Activated naive CD8-positive, alpha-beta T cell treated with anti-CD3 and anti-CD28 coated beads, Interleukin-2, amount 50 U/mL, for 24 hours (primary cell): ENCODE measurements at places on chromosomes 2 and 18.

DNA sequence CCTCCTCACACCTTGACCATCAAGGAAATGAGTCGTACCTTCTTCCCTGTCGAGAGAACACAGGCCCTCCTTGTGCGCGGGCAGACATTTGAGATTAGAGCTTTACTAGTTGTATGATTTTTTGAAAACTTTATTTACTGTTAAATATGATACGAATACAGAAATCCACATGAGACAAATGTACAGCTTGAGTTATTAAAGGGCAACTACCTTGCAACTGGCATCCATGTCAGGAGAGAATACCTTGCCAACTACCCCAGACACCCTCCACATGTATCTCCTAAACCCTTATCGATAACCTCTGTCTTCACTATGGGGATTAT, 28.3 kb downstream of the KLHL23 start:
- no peak overlapping the region for H3K4me3 ChIP-seq
- no peak for DNase-seq
- no peaks in the 10 kb centered on the region for H3K36me3 ChIP-seq
- no peaks in the 10 kb centered on the region for H3K27me3 ChIP-seq

GRCh38 chr2:208311954-208312353, 45.9 kb downstream of the PIKFYVE start:
- peak overlapping the region; percentile 42 for H3K4me3 ChIP-seq
- H3K36me3 ChIP-seq = peaks cover 32% of the 10 kb centered on the region
- DNase-seq = no peak
- peaks cover 29% of the 10 kb centered on the region for H3K4me1 ChIP-seq
- peak overlapping the region; percentile 69 for H3K27ac ChIP-seq
- no peaks in the 10 kb centered on the region for H3K27me3 ChIP-seq

DNA sequence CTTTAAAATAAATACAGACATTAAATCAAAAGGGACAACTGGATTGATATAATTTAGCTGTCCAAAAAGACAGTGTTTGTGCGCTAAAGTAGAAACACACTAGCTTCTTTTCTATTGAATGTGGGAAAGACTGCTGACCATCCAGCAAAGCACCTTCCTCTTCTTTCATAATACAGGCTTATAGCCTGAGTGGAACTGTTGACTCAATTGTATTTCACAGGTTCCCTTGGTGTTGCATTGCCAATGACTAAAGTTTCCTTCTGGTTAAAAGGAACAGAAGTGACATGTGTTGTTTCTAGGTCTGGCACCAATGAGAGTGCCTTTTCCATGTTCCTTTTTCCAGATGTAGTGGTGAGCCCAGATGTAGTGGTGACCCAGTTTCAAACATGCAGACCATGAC, 412.3 kb downstream of the RNF144A start:
- no peak overlapping the region for H3K4me3 ChIP-seq
- DNase-seq = no peak
- H3K36me3 ChIP-seq = no peaks in the 10 kb centered on the region
- H3K4me1 ChIP-seq = no peaks in the 10 kb centered on the region
- no peak overlapping the region for H3K27ac ChIP-seq

DNA sequence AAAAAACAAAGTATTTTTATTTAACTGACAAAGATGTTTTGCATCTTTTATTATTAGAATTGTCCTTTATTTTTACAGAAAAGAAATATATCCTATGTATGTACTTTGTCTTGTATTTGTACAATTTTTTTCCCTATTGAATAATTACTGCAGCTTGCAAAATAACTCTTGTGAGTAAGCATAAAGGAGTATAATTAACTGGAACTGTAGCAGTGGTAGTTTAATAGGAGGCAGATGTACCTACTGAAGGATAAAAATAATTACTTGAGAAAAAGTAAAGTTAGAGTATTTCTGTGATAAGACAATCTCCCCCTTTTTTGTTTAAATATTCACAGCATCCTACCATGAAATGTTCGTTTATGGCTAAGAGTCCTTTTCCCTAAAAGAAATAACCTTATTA, 34.7 kb downstream of the EHBP1 start:
- H3K27me3 ChIP-seq = no peaks in the 10 kb centered on the region
- H3K4me3 ChIP-seq = no peak overlapping the region

GRCh38 chr2:117832905-117833613, 18.6 kb downstream of the DDX18 start:
- peaks cover 9% of the 10 kb centered on the region for H3K4me1 ChIP-seq
- no peak for DNase-seq
- peaks cover 54% of the 10 kb centered on the region for H3K36me3 ChIP-seq
- no peaks in the 10 kb centered on the region for H3K27me3 ChIP-seq

GRCh38 chr2:201130524-201131186, 14.7 kb downstream of the CFLAR start:
- H3K4me1 ChIP-seq = peaks cover 71% of the 10 kb centered on the region
- H3K27me3 ChIP-seq = no peaks in the 10 kb centered on the region
- peak overlapping the region; percentile 95 for H3K4me3 ChIP-seq
- H3K36me3 ChIP-seq = peaks cover 49% of the 10 kb centered on the region
- H3K27ac ChIP-seq = peak overlapping the region; percentile 94

GRCh38 chr2:173574324-173575112, 219.8 kb downstream of the CDCA7 start:
- H3K36me3 ChIP-seq = no peaks in the 10 kb centered on the region
- H3K27me3 ChIP-seq = peaks cover 2% of the 10 kb centered on the region
- H3K4me1 ChIP-seq = peaks cover 3% of the 10 kb centered on the region
- no peak overlapping the region for H3K27ac ChIP-seq
- no peak overlapping the region for H3K4me3 ChIP-seq
- no peak for DNase-seq
